ENCODE measurements at places on chromosomes 1 and 21. TPM values are rescaled to one million over a fixed set of nuclear protein-coding genes. Genes with fewer than 3 reads are reported as not detected.
A peak's percentile ranks its signal among the peaks of the same experiment; 100 is the strongest.

COL16A1 gene
- total RNA-seq = 5.3 TPM

SZT2 gene
- total RNA-seq = 11.7 TPM

UBL4B gene
- not detected for total RNA-seq

KCNE2 gene
- not detected for total RNA-seq

SLC1A7 gene
- total RNA-seq = not detected

ABCD3 gene
- 32.2 TPM for total RNA-seq

ERVH48-1 gene
- not detected for total RNA-seq

DNA sequence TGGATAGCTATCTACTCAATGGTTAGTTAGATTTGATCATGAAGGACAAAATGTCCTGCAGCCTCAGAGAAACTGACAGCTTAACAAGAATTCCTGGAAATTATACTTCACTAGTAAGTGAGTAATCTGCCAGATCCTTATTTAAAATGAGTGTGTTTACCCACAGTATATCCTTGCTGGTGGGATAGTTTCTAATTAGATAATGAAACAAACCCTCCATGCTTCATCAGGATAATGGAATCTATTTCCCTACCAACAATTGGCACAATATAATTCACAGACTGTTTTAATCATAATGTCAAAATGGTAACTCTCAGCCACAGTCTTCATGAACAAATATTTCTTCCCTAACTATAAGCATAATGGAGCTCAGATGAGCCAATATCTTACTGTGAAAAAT, 239.4 kb upstream of the ST6GALNAC5 start:
- DNase-seq = no peak

- no peak for DNase-seq
These were observed 5.9 kb downstream of the SSBP3 start for GRCh38 chr1:54400329-54400728.

- DNase-seq = no peak
These were observed 1.2 kb downstream of the SH3BGR start for GRCh38 chr21:39452970-39453342.

- peak; percentile 65 for DNase-seq
These were observed 53.2 kb upstream of the RAB4A start for GRCh38 chr1:229217716-229218115.

- DNase-seq = peak; percentile 77
These were observed 3.6 kb downstream of the SKI start for GRCh38 chr1:2231532-2232254.

GRCh38 chr1:12426030-12426429, 192.0 kb downstream of the DHRS3 start:
- no peak for DNase-seq

DNA sequence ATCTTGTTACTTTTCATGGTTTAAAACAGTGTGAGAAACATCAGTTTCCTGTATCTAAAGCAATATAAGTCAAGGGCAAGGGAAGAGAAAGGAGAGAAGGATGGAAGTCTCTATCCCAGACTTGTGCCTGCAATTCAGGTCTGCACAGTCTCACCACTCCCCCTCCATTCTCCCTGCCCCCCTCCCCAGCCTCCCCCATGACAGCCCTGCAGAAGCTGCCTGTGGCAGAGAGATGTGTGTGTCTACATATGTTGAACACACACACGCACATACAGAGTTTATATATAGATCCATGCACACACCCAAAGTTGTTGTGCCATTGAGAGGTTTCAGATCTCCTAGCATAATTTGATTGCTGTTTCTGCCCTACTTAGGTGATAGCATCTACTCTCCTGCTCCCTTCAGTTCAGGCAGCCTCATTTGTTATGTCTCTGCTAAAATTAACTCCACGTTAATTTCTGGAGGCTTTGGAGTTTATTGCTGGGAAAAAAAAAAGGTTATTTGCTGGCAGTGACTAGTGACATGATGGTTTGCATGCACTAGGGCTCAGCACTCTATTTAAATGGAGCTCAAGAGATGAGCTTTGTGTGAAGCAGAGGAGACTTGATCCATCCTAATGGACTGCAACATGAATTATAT, 124.9 kb upstream of the SMYD2 start:
- DNase-seq = no peak

GRCh38 chr21:39326607-39327307, 13.3 kb upstream of the BRWD1 start:
- no peak for DNase-seq

- no peak for DNase-seq
These were observed 20.8 kb upstream of the EPB41 start for GRCh38 chr1:28893403-28894102.

All from HT1080 (cell line).